NB4 (cell line): ENCODE measurements at places on chromosomes 2 and 18.

- DNase-seq = no peak
These were observed 12.4 kb downstream of the SH2D6 start for GRCh38 chr2:85430752-85431569.

GRCh38 chr2:181240844-181241243 lies 216.3 kb upstream of the ITGA4 start:
- no peak for DNase-seq

DNA sequence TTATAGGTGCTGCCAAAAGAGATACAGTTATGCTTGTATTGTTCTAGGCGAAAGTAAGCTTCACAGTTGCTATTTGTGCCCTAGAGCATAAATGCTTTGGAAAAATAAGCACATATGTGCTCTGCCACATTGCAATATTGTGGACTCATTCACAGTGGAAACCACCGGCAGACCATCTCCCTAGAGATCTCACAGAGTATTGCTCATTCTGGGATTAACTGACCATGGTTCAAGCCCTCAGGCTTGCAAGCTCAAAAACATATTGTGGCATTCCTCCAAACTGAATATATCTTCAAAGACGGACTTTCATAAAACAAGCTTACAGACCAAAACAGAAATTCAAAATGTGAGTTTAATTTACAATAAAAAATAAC lies 158.2 kb upstream of the CCDC150 start:
- peak; percentile 24 for DNase-seq

DNA sequence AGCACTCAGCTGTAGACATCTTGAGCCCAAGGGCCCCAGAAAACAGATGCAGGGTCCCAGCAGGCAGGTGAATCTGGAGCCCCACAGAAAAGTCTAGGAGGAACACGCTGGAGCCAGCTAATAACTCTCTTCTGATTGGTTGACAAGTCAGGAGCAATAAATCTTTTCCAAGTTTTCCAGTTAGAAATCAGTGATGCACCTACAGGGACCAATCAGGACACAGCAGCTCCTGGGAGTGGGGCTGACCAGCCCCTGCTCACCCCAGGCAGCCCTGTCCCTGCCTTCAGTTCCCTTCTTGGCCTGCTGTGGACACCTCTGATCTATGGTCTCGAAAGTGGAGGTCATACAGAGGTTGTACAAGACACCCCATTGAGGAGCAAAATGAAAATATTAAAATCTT lies 75.7 kb downstream of the KCNF1 start:
- DNase-seq = no peak

DNA sequence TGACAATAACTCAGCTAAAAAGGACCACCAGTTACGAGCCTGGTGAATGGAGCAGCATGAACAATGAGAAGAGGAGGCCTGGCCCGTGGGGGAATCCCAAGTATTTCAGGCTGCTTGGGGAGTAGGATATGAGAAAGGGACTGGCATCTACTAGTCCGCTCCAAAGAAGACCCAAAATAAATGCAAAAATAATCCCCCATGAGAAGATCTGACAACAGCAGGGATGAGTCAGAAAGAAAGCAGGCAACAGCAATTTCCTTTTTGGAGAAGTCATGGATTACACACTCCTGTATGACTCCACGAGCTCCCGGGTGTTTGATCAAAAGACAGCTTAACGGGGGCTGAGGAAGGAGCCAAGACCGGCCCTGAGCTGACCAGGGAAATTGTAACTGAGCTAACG lies 111.4 kb downstream of the SOX11 start:
- no peak for DNase-seq

- DNase-seq = no peak
These were observed 34.5 kb upstream of the CCNYL1 start for GRCh38 chr2:207676827-207677354.

GRCh38 chr2:232903989-232904388 lies 33.9 kb downstream of the SNORC start:
- no peak for DNase-seq

- peak; percentile 87 for DNase-seq
These were observed 50.8 kb downstream of the NCK2 start for GRCh38 chr2:105795575-105795934.

DNA sequence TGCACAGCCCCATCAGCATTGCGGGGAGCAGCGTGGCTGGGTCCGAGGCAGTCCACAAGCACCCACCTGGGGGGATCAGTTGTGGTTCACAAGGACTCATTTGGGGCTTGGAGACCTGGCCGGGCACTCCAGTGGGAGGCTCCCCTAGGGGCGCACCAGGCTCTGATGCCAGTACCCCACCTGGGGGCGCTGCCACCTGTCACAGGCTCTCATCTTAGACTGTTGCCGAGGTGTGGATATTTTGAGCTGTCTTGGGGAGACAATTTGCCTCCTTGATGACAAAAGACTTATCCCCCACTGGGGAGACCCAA lies 3.0 kb downstream of the ADRA2B start:
- DNase-seq = peak; percentile 42
